ENCODE measurements at places on chromosomes 12 and 14. TPM values are rescaled to one million over a fixed set of nuclear protein-coding genes. Genes with fewer than 3 reads are reported as not detected.

GRCh38 chr12:26461776-26462175, 266.4 kb downstream of the SSPN start:
- H3K4me1 ChIP-seq: no peaks in the 10 kb centered on the region
- no peaks in the 10 kb centered on the region for H3K36me3 ChIP-seq
- H3K27ac ChIP-seq: no peak overlapping the region

DNA sequence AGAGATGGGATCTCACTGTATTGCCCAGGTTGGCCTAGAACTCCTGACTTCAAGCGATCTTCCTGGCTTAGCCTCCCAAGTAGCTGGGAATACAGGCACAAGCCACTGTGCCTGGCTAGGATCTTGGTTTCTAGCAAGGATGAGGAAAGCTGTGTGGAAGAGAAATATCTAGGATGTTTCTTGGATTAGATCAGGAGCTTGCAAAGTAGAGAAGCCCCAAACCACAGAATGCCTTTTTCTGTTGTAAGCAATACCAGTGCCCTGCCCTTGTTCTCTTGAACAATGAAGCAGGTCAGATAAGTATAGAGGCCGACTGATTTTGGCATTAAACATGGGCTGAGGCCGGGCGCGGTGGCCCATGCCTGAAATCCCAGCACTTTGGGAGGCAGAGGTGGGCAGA, 44.3 kb upstream of the STRN3 start:
- no peak for DNase-seq
- no peak overlapping the region for H3K27ac ChIP-seq
- no peaks in the 10 kb centered on the region for H3K36me3 ChIP-seq
- no peak overlapping the region for H3K4me3 ChIP-seq
- no peaks in the 10 kb centered on the region for H3K4me1 ChIP-seq

GRCh38 chr14:29941401-29941800, 13.8 kb upstream of the PRKD1 start:
- H3K36me3 ChIP-seq: no peaks in the 10 kb centered on the region
- no peak for DNase-seq
- H3K4me1 ChIP-seq: no peaks in the 10 kb centered on the region
- H3K27me3 ChIP-seq: no peaks in the 10 kb centered on the region
- no peak overlapping the region for H3K4me3 ChIP-seq

- DNase-seq: no peak
- H3K4me1 ChIP-seq: no peaks in the 10 kb centered on the region
Observed at GRCh38 chr12:4325966-4326365, 5.0 kb downstream of the TIGAR start.

GRCh38 chr12:41438854-41439541, 250.9 kb downstream of the PDZRN4 start:
- no peaks in the 10 kb centered on the region for H3K4me1 ChIP-seq
- no peak overlapping the region for H3K4me3 ChIP-seq
- H3K36me3 ChIP-seq: no peaks in the 10 kb centered on the region
- no peak for DNase-seq

The TMTC2 gene
- total RNA-seq: 5.7 TPM

The ADSS1 gene
- total RNA-seq: 9.4 TPM

Measured in Panc1 (cell line).